NCI-H1105 treated with DMSO at 0.1 percent for 48 hours (cell line): ENCODE measurements at places on chromosomes 5 and 9.

GRCh38 chr5:59042201-59043055, 459.6 kb downstream of the RAB3C start:
- no peak for DNase-seq

DNA sequence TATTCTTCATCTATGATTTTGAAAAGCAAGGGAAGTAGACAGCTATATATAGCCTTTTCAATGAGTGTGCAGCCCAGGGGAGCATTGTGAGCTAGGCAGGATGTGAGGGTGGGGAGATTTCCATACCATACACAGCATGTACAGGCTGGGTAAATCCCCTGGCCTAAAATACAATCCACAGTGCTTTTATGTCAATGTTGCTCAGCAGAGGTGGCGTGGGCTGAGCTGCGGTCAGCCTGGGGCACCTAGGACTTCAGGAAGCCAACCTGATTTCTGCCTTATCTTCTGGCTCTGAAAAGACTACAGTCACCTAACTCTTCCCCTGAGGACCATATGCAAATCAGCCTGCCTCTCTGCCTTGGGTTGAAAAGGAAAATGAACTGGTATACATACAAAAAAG, 6.3 kb upstream of the GARIN3 start:
- DNase-seq: no peak

- no peak for DNase-seq
Observed at GRCh38 chr9:124779368-124780059, 2.6 kb downstream of the OLFML2A start.

DNA sequence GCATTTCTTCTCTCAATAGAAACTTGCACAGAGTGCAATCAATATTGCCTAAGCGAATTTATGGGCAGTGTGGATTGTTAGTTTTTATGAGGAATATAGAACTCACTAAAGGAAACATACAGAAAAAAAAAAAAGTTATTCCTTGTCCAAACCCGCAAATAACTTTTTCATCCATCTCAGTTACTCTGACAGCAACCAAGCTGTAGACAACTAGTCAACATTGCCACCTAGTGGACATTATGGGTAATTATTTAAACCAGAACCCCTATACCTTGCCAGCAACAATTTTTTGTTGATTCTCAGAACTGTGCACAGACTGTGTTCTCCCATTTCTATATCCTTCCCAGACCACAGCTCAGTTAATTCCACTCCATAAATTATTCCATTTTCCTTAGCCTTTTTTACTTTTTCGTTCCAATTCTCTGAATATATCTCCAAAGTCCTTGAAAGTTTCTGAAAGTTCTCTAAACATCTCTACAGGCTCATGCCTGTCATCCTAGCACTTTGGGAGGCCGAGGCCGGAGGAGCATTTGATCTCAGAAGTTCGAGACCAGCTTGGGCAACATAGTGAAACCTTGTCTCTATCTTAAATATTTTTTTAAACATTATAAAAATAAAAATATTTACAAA, 2.6 kb upstream of the AFAP1L1 start:
- peak; percentile 48 for DNase-seq

DNA sequence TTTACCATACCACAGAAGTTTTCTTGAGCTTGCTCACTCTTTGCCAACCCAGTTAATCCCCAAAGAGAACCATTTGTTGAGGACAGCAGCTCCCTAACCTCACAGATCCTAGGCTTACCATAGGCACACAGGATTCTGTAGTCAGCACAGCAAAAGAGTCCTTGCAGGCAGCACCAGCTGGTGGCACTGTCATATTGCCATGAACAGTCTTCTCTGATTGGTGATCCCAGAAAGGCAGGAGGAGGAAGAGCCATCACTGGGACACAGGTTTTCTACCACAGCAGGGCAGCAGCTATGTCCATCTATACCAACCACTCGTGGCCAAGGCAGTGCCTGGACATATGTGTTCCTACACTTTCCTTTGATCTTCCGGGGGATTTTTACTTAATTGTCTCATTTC, 297.1 kb upstream of the CD180 start:
- DNase-seq: no peak

GRCh38 chr9:84270847-84271530, 69.6 kb downstream of the SLC28A3 start:
- DNase-seq: no peak

GRCh38 chr5:117456866-117457470, 882.3 kb upstream of the SEMA6A start:
- no peak for DNase-seq

DNA sequence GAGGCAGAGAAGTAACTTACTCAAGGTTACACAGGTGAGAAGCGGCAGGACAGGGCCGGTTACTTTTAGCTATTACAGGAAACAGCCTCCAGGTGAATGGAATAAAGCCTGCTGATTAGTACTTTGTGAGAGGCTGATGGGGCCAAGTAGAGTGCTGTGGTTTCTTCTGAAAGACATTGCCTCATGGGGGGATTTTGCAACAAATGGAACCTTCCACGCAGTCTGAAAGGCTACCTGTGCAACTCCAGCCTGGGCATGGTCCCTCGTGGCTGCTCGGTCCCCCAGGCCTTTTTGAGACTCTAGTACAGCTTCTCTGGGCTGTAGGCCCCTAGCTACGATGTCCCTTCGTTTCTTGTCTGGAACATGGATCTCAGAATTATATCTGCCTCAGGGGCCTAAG, 2.0 kb downstream of the TMEM268 start:
- DNase-seq: no peak

DNA sequence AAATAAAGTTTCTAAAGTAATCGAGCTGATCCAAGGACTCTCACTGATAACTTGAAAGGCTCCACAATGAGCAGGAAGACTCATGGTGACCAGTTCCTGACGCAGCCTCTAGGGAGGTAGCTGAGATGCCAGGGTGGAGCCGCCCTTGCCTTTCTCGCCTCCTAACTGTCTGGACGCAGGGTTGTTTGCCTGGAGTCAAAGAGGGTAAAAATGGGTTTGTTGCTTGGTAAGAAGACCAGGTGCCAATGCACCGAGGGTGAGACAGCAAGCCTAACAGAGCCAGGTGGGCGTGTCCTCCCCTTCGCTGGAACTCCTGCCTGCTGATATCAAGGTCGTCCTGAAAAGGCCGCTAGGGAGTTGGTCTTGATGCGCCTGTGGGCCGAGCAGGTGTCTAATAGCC, 48.6 kb upstream of the FCN1 start:
- DNase-seq: no peak

DNA sequence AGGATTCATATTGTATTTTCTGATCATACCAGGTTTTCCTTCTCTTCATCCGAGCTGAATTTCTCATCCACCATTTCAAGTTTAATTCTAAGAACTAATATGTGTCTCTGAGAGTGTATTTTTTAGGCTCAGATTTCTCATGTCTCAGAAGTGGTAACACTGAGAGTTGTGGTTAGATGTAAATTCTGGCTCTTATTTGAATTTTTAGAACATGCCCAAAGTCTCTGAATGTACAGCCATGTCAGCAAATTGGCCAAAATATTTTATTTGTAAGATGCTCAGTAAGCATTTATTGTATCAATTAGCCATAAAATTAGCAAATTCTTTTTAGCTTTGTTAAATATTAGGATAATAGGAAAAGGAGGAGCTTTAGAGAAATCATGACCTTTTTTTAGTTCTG, 16.6 kb downstream of the SV2C start:
- no peak for DNase-seq

- DNase-seq: no peak
Observed at GRCh38 chr9:22005702-22006606, 3.2 kb downstream of the CDKN2B start.

- no peak for DNase-seq
Observed at GRCh38 chr5:143350751-143351602, 52.5 kb downstream of the NR3C1 start.

GRCh38 chr9:113633782-113634595, 170.5 kb downstream of the RGS3 start:
- DNase-seq: no peak

GRCh38 chr5:35138232-35138631, 90.5 kb upstream of the AGXT2 start:
- DNase-seq: no peak

DNA sequence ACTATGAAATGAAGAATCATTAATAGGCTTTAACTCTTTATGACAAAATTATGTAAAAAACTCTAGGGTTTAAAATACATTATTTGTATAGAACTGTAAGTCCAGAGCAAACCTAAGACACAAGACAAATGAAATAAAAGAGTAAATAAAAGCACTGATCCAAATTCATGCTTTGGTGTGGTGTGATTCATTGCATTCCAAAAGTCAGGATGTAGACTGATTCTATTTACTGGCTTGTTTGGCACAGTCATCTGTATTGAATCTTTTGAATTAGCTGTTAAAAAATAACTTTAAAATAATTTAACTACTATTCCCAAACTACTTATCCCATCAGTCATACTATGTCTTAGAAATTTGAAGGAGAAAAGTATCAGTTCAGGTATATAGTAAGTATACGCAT, 31.1 kb downstream of the IL4 start:
- DNase-seq: no peak

DNA sequence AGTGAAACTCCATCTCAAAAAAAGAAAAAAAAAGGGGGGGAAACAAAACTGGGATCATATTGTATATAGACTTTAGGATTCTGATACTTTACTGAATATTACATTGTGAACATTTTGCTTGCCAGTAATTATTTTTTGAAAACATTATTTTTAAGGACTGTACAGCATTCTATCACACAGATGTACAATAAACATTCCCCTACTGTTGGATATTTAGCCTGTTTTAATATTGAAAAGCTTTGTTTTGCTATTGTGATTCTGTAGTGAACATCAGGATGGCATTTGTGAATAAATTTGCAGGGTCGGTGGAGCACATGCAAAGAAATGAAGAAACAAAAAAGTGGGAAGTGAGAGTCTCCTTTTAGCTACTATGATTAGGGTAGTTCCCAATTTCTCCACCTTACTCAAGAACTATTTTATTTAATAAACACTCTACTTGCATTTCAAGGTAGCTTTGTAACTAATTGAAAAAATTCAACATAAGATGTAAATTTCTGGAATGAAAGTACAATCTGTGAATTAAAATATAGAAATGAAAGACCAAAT, 18.7 kb downstream of the RASGRF2 start:
- DNase-seq: no peak

GRCh38 chr9:136110082-136111061, 8.3 kb downstream of the TMEM250 start:
- no peak for DNase-seq

DNA sequence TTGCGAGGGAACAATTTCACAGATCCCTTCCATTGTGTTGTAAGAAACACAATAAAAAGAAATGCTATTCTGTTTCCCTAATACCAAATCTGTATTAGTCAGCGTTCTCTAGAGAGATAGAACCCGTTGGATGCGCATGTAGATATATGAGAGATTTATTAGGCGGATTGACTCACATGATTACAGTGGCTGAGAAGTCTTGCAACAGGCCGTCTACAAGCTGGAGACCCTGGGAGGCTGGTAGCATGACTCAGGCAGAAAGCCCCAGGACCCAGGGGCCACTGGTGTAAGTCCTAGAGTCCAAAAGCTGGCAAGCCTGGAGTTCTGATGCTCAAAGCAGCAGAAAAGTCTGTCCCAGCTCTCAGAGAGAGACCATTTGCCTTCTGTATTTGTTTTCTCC, 18.4 kb upstream of the IL17B start:
- no peak for DNase-seq

DNA sequence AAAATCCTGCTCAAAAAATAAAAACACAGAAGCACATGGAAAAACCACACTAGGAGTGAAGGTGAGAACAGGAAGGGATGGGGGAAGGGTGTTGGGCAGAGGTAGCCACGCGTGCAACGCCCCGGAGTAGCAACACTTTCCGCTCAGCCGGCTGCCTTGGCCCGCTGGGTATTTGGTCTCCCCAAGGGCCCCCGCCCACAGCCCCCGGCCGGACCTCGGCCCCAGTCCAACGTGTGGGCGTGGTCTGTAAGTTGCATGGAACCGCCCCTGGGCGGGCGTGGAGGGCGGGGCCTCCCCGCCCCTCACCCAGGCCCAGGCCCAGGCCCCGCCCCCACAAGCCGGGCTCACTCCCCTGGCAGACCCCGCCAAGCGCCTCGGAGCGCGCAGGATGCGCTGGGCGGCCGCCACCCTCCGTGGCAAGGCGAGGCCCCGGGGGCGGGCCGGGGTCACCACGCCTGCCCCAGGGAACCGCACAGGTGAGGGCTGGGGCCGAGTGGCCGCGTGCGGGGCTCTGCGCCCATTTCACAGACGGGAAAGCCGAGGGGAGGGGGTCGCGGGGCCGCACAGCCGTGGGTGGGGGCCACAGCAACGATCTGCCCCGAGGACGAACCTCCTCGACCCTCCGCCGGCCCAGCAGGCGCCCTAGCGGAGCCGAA, at the start of gene SUSD3:
Gene SUSD3, plus strand, starts transcription at position 347 of the 656 bp plus-strand sequence. Its CDS starts 42 bp downstream, at position 389.
- DNase-seq: no peak

DNA sequence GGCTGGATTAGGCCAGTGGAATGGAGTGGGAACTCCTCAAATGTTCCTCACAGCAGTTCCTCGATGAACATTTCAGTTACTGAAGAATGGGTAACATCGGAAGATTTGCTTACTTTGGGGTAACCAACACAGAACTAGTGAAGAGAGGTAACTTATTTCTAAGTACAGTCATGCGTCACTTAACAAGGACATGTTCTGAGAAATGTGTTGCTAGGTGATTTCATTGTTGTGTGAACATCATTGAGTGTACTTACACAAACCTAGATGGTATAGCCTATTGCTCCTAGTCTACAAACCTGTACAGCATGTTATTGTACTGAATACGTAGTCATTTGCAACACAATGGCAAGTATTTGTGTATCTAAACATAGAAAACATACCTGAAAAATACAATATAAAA, 228.3 kb downstream of the MAST4 start:
- DNase-seq: no peak

DNA sequence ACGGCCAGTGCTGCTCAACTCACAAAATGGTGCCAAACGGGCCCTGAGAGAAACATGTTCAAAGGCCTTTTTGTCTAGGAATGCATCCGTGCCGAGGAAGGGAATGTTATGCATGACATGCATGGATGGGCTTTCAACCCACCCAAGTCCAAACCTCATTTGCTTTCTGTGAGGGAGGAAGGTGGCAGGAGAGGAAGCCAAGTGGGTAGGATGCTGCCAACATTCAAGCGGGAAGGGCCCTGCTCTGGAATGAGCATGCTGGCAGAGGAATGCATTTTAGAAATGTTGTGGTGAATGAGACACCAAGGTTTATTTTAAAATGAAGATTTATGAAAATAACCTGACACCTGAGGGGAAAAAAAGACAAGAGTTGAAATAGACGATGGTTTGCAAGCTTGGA, 479.1 kb downstream of the CCDC171 start:
- DNase-seq: no peak

GRCh38 chr9:92562461-92562967, 26.7 kb upstream of the ECM2 start:
- DNase-seq: no peak

GRCh38 chr5:117551236-117551635, 976.6 kb upstream of the SEMA6A start:
- DNase-seq: peak; percentile 9

GRCh38 chr5:129382921-129383672, 77.0 kb upstream of the ADAMTS19 start:
- no peak for DNase-seq

- no peak for DNase-seq
Observed at GRCh38 chr9:91180240-91180929, 181.3 kb downstream of the AUH start.

- peak; percentile 61 for DNase-seq
Observed at GRCh38 chr5:74020503-74020902, 394.5 kb downstream of the ARHGEF28 start.

GRCh38 chr5:63029891-63030290, 451.3 kb downstream of the LRRC70 start:
- DNase-seq: peak; percentile 55

- no peak for DNase-seq
Observed at GRCh38 chr9:4803670-4804530, 11.2 kb downstream of the RCL1 start.
